ENCODE measurements at places on chromosomes 7 and 10.

DNA sequence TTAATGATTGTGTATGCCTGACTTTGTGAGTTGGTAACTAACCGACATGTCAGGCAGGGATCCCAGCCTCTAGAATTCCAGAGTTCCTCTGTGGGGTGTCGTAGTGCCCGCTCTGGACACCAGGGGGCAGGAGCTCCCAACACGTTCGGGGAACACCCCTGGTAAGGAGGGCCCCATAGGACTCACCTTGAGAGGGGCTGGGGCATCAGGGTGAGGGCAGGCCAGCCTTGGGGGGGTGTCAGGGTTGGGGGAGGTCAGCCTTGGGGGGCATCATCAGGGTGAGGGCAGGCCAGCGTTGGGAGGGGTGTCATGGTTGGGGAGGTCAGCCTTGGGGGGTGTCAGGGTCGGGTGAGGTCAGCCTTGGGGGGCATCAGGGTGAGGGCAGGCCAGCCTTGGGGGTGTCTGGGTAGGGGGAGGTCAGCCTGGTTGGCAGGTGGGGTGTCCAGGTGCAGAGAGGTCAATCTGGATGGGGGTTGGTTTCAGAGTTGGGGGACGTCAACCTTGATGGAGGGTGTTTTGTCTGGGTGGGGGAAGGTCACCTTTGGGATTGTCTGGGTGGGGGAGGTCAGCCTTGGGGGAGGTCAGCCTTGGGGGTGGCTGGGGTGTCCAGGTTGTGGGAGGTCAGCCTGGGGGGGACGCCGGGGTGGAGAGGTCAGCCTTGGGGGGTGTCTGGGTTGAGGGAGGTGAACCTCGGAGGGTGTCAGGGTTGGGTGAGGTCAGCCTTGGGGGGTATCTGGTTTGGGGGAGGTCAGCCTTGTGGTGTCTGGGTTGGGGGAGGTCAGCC lies 45.6 kb upstream of the SUN1 start:
- DNase-seq, result peak; percentile 46

- DNase-seq, result no peak
These were observed 27.7 kb downstream of the PPP2R2D start for GRCh38 chr10:131928248-131929095.

DNA sequence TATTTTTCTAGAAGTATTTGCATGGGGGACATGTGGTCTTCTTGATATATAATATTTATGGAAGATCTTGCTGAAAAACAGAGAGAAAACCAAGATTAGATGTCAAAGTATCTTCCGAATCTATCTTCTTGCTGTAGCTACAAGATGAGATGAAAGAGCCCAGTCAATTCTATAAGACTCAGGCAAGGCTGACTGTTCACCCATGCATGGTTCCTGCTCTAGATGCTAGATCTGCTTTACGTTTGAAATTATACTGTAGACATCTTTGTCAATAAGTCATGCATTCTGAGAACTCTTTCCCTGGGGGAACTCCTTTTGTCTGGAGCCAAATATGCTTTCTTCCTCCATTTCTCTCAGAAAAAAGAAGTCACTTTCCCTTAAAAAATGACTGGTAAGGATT lies 1292.0 kb downstream of the XPNPEP1 start:
- no peak for DNase-seq

DNA sequence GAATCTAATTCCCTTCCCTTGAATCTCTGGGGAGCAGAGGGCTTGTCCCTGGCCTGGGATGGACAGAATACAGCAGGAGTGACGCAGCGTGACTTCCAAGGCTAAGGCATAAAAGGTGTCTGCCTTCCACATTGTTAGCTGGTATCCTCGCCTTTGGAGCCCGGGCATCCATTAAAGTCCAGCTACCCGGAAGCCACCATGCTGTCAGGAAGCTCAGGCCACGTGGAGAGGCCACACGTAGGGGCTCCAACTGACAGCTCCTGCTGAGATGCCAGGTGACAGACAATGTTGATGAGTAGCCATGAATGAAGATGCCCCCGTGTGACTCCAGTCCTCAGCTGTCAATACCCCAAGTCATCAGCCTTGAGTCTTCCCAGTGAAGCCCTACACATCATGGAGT lies 99.9 kb downstream of the OAT start:
- DNase-seq, result no peak

GRCh38 chr7:157204134-157204533 lies 65.4 kb downstream of the UBE3C start:
- DNase-seq, result no peak

GRCh38 chr10:126661841-126662515 lies 8.5 kb downstream of the C10orf90 start:
- DNase-seq, result no peak

DNA sequence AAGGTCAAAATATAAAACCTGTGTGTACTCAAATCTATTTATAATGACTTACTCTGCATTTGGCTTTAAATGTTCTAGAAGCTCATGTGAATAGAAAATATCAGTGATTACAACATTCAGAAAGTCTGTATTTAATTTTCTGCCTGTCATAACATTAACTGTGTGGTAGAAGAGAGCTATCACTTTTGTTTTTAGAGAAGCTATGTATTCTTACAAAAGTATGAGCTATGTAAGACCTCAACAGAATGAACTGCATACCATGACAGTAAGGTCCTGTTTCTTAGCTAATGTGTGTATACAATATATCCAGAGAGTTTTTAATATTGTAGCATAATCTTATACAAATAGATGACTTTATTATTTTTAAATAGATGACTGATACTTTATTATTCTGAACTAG lies 61.5 kb downstream of the PTN start:
- DNase-seq, result no peak

DNA sequence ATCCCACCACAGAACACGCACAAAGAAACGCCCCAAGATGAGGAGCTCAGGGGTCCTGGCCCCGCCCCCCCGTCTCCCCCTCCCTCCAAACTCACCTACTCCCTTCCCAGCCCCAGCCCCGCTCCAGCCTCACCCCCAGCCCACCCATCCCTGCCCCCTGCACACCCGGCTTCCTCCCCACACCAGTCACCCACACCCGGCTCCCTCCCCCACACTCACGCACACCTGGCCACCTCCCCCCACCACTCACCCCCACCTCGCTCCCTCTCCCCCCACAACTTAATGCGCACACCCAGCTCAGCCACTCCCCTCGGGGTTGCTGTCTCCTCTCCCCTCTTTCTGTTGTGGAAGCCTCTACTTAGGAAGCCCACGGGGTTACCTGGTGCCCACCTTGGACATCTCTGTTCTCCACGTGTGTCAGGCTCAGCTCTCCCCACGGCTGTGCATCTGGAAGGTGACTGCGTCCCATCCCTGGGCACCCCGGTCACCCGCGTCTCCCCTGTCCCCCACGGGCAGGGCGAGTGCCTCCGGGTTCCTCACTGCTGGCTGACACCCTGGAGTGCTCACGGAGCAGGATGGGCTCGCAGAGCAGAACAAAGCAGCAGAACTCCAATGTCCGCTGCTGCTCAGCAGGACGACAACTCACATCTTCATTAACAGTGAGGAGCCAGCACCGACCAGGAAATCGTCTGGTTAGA lies 166.8 kb downstream of the USP6NL start:
- no peak for DNase-seq

DNA sequence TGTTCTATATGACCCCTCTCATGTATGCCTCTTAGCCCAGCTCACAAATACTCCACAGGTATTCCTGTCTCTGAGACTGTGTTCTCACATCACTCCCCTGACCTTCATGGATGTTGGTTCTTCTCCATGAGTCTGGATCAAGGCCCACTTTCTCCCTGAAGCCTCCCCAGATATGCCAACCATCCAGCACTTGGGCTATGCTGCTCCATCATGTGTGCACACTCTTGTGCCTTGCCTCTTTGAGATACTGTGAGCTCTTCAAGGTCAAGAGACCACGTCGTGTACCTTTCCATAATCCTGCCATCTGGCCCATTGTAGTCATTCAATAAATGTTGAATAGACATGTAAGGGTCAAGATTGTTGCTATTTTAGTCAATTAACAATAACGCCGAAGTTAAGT lies 30.1 kb upstream of the TM9SF3 start:
- no peak for DNase-seq

DNA sequence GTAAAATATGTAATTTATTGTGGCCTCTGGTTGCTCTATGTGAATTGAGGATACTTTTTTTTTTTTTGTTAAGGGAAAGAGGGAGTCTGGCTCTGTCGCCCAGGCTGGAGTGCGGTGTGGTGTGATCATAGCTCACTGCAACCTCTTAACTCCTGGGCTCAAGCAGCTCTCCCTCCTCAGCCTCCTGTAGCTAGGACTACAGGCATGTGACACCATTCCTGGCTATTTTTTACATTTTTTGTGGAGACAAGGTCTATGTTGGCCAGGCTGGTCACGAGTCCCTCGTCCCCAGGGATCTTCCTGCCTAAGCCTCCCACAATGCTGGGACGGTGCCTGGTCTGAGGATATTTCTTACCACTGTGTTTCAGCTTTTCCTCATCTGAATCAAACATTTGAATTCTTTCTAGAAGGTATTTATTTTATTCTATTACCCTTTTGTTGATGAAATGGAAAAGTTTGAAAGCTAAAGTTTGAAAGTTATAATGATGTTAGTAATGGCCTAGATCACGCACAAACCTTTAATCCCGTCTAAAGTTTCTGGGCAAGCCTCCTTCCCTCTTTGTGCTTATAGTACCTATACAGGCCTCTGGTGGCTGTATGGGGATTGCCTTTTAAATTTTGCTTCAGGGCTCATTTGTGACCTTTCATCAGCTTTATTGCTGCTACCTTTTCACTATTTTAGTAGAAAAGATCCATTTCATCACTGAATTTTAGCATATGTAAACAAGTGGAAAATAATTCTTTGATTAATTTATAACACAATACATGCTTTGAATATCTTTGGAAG lies 2.0 kb downstream of the IFRD1 start:
- DNase-seq, result no peak

DNA sequence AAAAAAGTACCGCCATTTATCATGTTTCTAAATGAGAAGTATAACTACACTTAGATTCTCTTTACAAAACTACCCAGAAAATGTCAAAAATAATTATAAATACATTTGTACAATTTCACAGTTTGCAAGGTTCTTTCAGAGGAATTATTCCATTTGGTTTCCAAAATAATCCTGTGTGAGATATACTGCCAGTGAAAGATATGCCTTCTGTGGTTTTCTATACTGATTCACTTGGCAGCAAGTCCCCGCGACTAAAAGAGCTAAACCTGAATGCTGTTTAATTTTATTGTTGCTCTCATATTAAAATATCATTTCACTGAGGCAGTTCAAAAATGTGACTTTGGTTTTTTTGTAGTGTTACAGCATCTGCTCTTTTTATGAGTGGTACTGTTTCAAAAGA lies 364.9 kb upstream of the PLXDC2 start:
- no peak for DNase-seq

DNA sequence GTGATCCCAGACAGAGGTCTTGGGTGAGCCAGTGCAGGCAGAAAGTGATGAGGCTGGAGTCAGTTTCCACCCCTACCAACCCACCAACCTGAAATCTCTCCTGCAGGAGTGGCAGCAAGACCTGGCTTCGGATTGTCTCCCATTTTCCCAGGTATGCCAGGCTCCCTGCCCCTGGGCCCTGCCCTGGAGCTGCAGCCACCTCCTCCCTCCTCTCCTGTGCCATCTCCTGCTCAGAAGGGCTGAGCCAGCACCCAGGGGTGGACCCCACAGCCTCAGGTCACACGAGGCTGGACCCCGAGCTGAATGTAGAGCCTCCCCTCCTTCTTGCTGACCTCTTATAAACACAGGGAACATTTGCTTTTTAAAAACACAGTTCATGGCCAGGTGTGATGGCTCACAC lies 17.0 kb upstream of the LIMK1 start:
- DNase-seq, result no peak

GRCh38 chr7:94482796-94483195 lies 26.8 kb upstream of the CASD1 start:
- no peak for DNase-seq

DNA sequence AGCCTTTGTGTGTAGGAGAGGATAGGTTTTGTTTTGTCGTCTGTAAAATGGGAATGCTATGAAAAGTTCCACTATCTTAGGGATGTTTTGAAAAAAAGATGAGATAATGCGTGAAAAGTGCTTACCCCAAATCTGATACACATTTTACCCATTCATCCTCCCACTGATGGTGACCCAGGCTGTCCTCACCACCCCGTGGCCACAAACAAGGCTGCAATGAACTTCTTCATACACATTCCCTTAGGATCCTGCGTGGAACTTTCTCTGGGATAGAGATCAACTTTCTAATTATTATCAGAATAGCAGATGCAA lies 399 bp upstream of the OGDHL start:
- no peak for DNase-seq

GRCh38 chr10:35452171-35452570 lies 115.9 kb downstream of the CCNY start:
- DNase-seq, result no peak

DNA sequence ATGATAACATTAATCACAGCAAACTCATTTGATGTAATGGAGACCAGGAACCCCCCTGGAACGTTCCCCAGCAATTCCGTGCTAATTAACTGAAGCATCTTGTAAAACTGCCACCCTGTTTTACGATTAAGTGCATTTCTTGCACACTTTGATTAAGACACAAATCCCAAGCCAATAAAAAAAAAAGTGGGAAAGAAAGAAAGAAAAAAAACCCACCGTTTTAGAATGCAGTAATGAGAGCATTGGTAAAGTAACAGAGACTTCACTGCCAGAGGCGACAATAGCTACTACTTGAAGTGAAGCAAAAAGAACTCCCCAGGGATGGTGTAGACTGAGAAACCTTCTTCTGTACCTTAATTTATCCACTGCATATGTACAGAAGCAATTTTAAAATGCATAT lies 616.1 kb downstream of the PTPRN2 start:
- no peak for DNase-seq

GRCh38 chr7:149283321-149283720 lies 21.3 kb downstream of the ZNF783 start:
- DNase-seq, result no peak

GRCh38 chr7:123625254-123625653 lies 23.6 kb downstream of the ASB15 start:
- no peak for DNase-seq

- no peak for DNase-seq
These were observed 140.0 kb upstream of the NRBF2 start for GRCh38 chr10:62993121-62993520.
